Naive B cell (primary cell): ENCODE measurements at places on chromosomes 7 and 10. TPM values are rescaled to one million over a fixed set of nuclear protein-coding genes. Genes with fewer than 3 reads are reported as not detected.
A peak's percentile ranks its signal among the peaks of the same experiment; 100 is the strongest.

DNA sequence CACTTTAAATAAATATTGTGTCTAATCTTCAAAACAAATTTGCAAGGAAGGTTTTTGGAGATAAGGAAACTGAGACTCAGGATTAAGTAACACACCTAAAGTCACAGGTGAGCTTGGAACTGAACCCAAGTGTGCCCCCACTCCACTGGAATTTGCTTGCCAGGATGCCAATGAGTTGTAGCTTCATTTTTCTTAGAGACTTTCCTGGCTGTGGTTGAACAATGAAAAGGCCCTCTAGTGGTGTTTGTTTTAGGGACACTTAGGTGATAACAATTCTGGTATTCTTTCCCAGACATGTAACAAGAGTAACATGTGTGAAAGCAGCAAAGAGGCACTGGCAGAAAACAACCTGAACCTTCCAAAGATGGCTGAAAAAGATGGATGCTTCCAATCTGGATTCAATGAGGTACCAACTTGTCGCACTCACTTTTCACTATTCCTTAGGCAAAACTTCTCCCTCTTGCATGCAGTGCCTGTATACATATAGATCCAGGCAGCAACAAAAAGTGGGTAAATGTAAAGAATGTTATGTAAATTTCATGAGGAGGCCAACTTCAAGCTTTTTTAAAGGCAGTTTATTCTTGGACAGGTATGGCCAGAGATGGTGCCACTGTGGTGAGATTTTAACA lies 1.5 kb downstream of the IL6 start:
- H3K36me3 ChIP-seq, result peaks cover 7% of the 10 kb centered on the region
- peak overlapping the region; percentile 95 for H3K4me3 ChIP-seq
- peak overlapping the region; percentile 98 for H3K27ac ChIP-seq
- DNase-seq, result peak; percentile 44
- no peaks in the 10 kb centered on the region for H3K27me3 ChIP-seq

DNA sequence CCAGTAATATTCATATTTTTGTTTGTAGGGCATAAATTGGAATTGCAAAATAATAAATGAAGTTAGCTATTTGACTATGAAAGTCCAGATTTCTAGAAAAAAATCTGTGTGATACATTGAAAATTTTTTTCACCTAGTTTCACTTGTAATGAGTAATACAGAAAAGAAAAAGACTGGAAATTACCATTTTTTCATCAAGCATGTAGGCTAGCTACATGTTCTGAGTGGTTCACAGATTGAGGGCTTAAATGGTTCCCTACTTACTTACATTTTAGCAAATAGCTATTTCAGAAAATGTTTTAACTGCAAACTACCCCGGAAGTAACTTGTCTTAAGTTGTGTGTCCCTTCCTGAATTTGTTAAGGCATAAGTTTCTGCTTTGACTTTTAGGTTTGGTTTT lies 396.0 kb downstream of the PHF14 start:
- H3K27me3 ChIP-seq, result peaks cover 18% of the 10 kb centered on the region
- H3K4me3 ChIP-seq, result no peak overlapping the region
- H3K36me3 ChIP-seq, result no peaks in the 10 kb centered on the region

- no peaks in the 10 kb centered on the region for H3K4me1 ChIP-seq
- no peak for DNase-seq
- no peak overlapping the region for H3K27ac ChIP-seq
- H3K4me3 ChIP-seq, result no peak overlapping the region
Observed at GRCh38 chr10:114408968-114409444, 4.7 kb upstream of the AFAP1L2 start.

GRCh38 chr10:133528296-133528844 lies 1.2 kb downstream of the CYP2E1 start:
- no peak overlapping the region for H3K27ac ChIP-seq
- H3K27me3 ChIP-seq, result peaks cover 73% of the 10 kb centered on the region
- H3K4me3 ChIP-seq, result peak overlapping the region; percentile 57
- no peak for DNase-seq
- H3K4me1 ChIP-seq, result peaks cover 15% of the 10 kb centered on the region

DNA sequence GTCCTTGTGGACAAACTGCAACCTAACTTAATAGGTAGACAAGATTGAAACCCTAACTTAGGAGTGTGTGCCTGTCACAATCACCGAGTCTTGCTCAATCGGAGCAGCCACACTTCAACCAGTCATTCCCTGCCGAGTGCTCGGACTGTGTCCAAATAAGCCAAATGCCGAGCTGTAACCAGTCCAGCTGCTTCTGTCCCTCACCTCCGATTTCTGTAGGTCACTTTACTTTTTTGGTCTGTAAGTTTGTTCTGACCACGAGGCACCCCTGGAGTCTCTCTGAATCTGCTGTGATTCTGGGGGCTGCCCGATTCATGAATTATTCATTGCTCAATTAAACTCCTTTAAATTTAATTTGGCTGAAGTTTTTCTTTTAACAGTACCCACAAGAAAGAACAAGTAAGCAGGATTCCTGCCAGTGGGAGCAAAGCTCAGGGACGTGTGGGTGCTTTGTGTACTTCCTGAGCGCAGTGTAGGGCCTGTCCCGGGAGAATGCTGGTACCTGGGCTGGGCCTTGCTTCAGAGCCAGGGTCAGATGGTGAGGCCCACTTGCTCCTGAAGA lies 140.1 kb downstream of the ACTR3B start:
- H3K27ac ChIP-seq, result no peak overlapping the region
- H3K4me1 ChIP-seq, result no peaks in the 10 kb centered on the region
- H3K36me3 ChIP-seq, result no peaks in the 10 kb centered on the region
- no peak overlapping the region for H3K4me3 ChIP-seq
- no peak for DNase-seq

DNA sequence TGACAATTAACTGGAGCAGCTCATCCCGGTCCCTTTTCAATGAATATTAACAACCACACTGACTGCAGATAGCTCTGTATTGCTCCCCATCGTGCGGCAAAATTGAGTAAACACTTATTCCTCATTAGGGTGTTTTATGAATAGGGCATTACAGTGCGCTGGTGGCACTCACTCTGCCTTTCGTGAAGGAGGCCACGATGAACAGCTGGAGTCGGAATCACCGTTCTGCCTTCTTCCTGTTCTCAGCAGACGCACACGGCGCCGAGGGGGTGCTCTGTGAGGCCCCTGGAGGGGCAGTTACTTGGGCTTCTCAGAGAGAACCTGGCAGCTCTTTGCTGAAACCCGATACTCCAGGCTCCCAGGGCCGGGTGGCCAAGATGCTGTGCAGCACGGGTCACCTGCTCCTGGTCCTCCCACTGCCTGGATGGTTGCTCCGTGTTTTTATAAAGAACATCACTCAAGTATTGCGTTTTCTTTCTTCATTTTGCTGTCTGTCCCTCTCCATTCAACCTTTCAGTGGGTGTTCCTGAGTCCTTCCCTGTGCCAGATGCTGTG lies 241.9 kb downstream of the GLRX3 start:
- H3K27ac ChIP-seq, result no peak overlapping the region
- no peak overlapping the region for H3K4me3 ChIP-seq
- no peaks in the 10 kb centered on the region for H3K36me3 ChIP-seq
- no peak for DNase-seq

DNA sequence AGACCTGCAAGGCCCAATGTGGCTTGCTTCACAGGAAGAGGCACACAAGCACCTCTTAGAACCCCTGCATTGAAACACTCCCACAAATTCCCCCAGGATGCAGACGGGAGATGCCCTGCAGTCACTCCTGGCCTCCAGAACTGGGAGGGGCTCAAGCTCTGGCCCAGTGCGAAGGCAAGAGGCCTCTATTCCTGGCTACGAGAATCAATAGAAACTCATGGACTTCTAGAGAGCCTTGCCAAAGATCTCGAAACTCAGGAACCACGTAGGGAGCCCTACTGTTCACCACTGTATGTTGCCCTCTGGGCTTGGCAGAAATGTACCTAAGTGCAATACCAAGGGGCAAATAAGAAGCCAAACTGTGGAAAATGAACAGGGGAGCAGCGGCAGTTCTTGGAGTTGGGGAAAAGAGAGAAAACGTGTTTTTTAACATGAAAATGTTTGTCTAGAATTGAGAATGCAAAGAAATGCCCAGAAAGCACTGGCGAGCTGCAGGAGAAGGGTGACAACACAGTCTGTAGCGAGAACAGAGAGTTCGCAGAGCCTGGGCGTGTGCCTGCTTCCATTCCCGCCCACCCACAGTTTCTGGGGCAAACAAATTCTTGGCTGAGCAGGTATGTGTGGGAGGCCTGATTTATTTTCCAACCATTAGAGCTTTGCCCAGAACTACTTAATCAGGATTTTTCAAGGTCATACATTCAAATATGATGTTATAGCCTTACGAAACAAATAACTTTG lies 260.5 kb upstream of the KLF14 start:
- no peak for DNase-seq
- peak overlapping the region; percentile 91 for H3K27ac ChIP-seq
- H3K4me3 ChIP-seq, result no peak overlapping the region
- H3K4me1 ChIP-seq, result peaks cover 72% of the 10 kb centered on the region
- H3K27me3 ChIP-seq, result no peaks in the 10 kb centered on the region
- H3K36me3 ChIP-seq, result peaks cover 6% of the 10 kb centered on the region

- no peak overlapping the region for H3K27ac ChIP-seq
- H3K4me3 ChIP-seq, result no peak overlapping the region
- H3K27me3 ChIP-seq, result no peaks in the 10 kb centered on the region
- H3K36me3 ChIP-seq, result peaks cover 14% of the 10 kb centered on the region
Observed at GRCh38 chr7:151704299-151704959, 172.5 kb downstream of the PRKAG2 start.

DNA sequence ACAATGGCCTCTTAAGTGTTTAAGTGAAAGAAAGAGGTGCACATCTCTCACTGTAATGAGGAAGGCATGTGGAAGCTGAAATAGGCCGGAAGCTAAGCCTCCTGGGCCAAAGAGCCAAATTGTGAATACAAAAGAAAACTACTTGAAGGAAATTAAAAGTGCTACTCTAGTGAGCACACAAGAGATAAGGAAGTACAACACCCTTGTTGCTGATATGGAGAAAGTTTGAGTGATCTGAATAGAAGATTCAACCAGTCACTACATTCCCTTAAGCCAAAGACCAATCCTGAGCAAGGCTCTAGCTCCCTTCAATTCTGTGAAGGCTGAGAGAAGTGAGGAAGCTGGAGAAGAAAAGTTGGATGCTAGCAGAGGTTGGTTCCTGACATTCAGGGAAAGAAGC lies 8.2 kb downstream of the DKK1 start:
- no peaks in the 10 kb centered on the region for H3K4me1 ChIP-seq
- no peaks in the 10 kb centered on the region for H3K36me3 ChIP-seq
- peaks cover 6% of the 10 kb centered on the region for H3K27me3 ChIP-seq
- no peak overlapping the region for H3K27ac ChIP-seq

GRCh38 chr10:51257511-51258248 lies 183.4 kb downstream of the PRKG1 start:
- H3K36me3 ChIP-seq, result no peaks in the 10 kb centered on the region
- no peak for DNase-seq
- H3K27me3 ChIP-seq, result no peaks in the 10 kb centered on the region
- H3K27ac ChIP-seq, result no peak overlapping the region
- H3K4me3 ChIP-seq, result no peak overlapping the region

GRCh38 chr7:131507592-131508331 lies 48.7 kb downstream of the PODXL start:
- H3K27ac ChIP-seq, result peak overlapping the region; percentile 85
- no peaks in the 10 kb centered on the region for H3K36me3 ChIP-seq
- peak; percentile 60 for DNase-seq
- no peak overlapping the region for H3K4me3 ChIP-seq

DNA sequence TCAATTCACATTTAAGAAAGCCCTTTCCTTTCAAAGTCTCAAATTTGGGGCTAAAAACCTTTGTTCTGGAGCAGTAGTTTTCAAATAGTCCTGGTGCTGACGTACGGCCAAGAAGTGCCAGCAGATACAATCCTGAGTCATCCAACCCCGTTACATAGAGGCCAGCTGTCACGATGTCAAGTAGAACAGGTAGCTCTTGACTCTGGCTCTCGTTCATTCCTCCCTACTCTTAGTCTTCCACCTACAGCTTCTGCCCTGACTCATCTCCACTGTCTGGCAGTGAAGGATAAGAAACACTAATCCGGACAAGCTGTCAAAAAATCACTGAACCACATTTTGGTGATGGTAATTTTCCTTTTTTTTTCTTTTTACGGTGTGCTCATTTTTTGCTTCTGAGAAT lies 132.4 kb upstream of the PTN start:
- no peak overlapping the region for H3K27ac ChIP-seq
- H3K4me3 ChIP-seq, result no peak overlapping the region
- no peaks in the 10 kb centered on the region for H3K36me3 ChIP-seq
- no peak for DNase-seq
- H3K4me1 ChIP-seq, result no peaks in the 10 kb centered on the region

DNA sequence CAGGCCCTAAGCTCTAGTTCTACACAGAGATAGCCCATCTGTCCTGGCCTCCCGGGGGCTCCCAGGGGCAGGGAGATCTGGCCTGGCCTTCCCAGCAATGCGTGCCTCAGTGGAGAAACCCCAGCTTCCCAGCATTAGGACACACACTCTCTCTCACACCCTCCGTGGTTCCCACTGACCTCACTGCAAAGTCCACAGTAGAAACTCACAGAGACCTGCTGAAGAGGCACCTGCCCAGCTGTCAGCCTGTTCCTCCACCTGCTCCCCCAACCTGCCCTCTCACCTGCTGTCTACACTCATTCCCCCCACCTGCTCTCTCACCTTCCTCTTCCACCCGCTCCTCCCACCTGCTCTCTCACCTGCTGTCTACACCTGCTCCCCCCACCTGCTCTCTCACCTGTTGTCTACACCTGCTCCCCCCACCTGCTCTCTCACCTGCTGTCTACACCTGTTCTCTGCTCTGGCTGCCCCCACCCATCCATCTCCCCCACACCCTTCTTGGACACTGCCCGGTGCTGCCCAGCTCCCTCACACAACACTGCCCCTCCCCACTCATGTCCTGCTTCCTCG lies 21.1 kb upstream of the PFKP start:
- H3K27me3 ChIP-seq, result peaks cover 50% of the 10 kb centered on the region
- H3K4me1 ChIP-seq, result peaks cover 6% of the 10 kb centered on the region
- no peaks in the 10 kb centered on the region for H3K36me3 ChIP-seq
- H3K27ac ChIP-seq, result peak overlapping the region; percentile 43

GRCh38 chr10:33387720-33388119 lies 53.3 kb upstream of the NRP1 start:
- no peak for DNase-seq
- H3K4me1 ChIP-seq, result no peaks in the 10 kb centered on the region
- H3K27me3 ChIP-seq, result peaks cover 6% of the 10 kb centered on the region
- H3K4me3 ChIP-seq, result no peak overlapping the region
- H3K36me3 ChIP-seq, result no peaks in the 10 kb centered on the region

GRCh38 chr10:128721963-128722445 lies 595.8 kb upstream of the MKI67 start:
- H3K36me3 ChIP-seq, result no peaks in the 10 kb centered on the region
- no peak for DNase-seq
- H3K27ac ChIP-seq, result no peak overlapping the region
- H3K4me1 ChIP-seq, result no peaks in the 10 kb centered on the region
- H3K27me3 ChIP-seq, result no peaks in the 10 kb centered on the region
- H3K4me3 ChIP-seq, result no peak overlapping the region

Gene BRAT1
- polyA plus RNA-seq, result 29.3 TPM

Gene SEMA3A
- polyA plus RNA-seq, result not detected

Gene CADPS2
- polyA plus RNA-seq, result not detected

Gene LRRD1
- not detected for polyA plus RNA-seq

Gene CALU
- 20.8 TPM for polyA plus RNA-seq

Gene LOXL4
- not detected for polyA plus RNA-seq

Gene SMKR1
- polyA plus RNA-seq, result 0.64 TPM

Gene OR13A1
- 0.36 TPM for polyA plus RNA-seq

Gene PRSS2
- polyA plus RNA-seq, result not detected

Gene PCDH15
- polyA plus RNA-seq, result not detected
